Omental fat pad (tissue), 4 donors: ENCODE measurements at places on chromosomes 13 and 19.
A peak's percentile ranks its signal among the peaks of the same experiment; 100 is the strongest.

- DNase-seq, result no peak
These were observed 7.3 kb upstream of the PLIN4 start for GRCh38 chr19:4525563-4526002.

- DNase-seq, result no peak
These were observed 26.2 kb upstream of the WDFY2 start for GRCh38 chr13:51557875-51558612.

DNA sequence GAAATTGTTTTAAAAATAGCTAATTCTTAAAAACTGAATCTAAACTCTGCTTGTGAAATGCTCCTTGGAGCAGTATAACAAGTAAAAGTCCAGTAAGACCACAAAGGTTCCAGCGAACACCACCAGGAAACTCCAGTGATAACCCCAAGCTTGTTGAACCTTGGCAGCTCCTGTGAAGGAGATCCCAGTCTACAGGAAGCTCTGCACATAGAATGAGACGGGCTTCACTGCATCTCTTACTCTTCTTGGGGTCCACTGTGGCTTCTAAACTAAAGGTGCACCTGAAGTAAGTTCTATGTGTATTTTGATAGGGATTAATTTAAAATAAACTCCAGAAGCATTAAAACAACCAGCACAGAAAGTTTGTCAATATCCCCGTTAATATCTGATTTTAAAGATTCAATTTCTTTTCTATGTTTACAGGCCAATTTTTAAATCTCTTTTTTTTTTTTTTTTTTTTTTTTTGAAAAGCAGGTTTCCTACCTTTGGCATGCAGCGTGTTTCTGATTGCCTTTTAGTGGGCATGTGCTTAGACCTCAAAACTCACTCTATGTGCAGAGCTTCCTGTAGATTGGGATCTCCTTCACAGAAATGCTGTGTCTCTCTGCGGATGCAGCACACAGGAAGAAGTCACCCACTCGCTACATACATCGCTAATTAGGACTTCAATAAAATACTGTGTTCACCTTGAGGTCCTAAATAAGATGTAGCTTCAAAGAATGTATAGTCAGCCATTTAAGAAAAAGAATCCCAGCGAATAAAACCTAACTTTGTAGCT lies 508.5 kb downstream of the KLF12 start:
- DNase-seq, result no peak

- DNase-seq, result no peak
These were observed 1531.7 kb upstream of the SPRY2 start for GRCh38 chr13:81872581-81872980.

- no peak for DNase-seq
These were observed 68.7 kb downstream of the ZAR1L start for GRCh38 chr13:32246468-32246867.

DNA sequence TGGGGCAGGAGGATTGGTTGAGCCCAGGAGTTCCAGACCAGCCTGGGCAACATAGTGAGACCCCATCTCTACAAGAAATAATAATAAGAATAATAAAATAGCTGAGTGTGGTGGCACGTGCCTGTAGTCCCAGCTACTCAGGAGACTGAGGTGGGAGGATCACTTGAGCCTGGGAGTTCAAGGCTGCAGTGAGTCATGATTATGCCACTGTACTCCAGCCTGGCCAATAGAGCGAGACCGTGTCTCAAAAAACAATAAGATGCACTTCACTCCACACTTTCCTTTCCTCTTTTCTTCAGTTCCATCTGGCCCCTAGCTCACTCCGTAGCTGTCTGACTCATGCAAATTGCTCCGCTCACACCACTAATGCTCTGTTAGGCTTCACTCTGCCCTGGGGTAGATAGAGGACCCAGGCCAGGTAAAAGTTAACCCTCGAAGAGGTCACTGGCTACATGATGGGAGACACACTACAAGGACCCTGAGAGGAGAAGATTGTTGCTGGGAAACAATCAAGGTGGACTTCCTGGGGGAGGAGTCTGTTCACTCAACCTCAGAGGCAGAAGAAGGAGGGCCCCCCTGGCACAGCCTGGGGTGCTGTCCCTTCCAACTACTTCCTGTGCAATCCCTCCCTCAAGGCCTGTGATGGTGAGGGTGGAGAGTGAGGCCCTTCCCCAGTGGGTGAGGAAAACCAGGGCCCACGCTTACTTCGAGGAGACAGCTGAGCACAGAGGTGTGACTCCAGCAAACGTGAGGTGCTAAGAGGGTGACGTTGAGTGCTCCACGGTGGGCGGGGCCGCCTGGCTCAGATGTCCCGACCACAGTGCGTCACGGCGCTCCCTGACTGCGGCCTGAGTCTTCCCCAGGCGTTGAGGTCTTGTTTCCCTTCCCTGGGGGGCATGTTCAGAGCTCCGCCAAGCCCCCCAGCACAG lies 8.8 kb upstream of the TNFSF9 start:
- DNase-seq, result no peak

DNA sequence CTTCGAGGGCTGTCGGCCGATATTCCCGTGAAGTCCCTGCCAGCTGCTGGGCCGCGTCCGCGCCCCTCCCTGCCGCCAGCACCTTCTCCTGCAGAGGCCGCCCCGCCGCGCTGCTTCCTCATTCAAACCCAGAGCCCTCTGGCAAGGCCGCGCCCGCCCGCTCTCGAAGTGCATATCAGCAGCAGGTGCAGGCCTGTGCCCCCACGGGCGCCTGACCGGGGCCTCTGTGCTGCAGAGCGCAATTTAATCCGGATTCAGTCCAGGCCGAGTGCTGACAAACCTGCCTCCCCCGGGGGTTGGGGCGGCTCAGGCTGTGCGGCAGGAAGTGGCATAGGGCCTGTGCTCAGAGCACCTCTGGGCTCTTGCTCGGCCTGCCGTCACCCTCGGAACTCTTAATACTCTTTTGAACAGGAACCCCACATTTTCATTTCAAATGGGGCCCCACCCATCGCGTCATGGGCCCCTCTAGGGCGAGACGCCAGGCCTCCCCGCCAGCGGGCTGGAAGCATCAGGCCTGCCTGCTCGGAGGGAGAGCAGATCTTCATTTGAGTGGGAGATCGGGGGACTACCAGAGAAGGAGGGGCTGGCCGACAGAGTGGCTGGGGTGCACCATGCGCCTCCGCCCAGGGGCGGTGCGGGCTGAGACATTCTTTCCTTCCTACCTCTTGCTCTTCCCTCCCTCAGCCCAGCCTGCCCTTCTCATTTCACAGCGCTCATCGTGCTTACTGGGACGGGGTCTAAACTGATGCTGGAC lies 125.7 kb downstream of the TNFRSF19 start:
- no peak for DNase-seq

DNA sequence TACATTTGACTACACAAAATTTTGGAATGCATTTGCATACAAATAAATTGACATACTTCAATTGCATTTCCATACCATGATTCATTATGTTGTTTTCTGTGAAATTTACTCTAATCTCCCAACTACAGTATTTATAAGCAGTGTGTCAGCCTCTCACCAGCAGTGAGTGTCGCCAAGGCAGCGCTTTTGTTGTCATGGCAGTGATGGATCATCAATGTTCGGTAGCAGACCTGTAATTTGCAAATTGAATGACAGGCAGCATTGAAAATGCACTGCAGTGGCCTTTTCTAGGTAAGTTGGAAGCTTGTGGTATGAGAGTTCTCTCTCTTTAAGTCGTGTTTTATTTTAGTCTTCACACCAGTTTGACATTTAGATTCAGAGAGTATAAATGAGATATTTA lies 534.1 kb downstream of the PCDH17 start:
- no peak for DNase-seq

DNA sequence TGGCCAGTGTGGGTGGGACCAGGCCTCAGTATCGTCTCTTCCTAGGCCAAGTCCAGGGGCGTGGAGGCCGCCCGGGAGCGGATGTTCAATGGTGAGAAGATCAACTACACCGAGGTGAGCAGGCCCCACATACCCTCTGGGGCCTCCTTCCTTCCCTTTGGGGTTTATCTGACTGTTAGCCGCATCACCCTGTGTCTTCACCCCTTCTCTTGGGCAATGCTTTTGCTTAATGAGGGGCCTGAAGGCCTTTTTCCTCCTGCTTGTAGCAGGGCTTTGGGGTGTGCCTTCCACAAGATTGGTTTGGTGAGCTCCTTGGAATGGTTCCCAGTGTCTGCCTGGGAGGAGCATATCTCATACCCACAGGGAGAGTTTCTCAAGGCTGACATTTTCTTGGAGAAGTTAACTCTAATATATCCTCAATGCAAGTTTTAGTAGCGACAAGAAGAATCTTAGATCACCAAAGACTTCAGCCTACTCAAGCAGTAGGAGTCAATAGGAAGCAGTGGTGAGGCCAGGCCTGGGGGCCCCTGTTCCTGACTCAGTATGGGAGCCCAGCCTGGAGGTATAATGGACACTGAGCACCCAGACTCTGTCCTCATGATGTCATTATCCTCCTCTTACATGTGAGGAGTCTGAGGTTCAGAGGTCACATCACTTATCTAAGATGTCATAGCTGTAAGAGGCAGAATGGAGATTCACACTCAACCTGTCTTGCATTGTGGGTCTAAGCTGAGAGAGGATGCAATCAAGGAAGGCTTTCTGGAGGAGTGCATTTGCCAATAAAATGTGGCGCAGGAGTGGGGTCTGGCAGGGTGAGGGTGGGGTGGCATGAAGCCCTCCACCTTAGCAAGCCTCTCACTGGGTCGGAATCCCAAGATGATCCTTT lies 2.0 kb downstream of the GPI start:
- no peak for DNase-seq

DNA sequence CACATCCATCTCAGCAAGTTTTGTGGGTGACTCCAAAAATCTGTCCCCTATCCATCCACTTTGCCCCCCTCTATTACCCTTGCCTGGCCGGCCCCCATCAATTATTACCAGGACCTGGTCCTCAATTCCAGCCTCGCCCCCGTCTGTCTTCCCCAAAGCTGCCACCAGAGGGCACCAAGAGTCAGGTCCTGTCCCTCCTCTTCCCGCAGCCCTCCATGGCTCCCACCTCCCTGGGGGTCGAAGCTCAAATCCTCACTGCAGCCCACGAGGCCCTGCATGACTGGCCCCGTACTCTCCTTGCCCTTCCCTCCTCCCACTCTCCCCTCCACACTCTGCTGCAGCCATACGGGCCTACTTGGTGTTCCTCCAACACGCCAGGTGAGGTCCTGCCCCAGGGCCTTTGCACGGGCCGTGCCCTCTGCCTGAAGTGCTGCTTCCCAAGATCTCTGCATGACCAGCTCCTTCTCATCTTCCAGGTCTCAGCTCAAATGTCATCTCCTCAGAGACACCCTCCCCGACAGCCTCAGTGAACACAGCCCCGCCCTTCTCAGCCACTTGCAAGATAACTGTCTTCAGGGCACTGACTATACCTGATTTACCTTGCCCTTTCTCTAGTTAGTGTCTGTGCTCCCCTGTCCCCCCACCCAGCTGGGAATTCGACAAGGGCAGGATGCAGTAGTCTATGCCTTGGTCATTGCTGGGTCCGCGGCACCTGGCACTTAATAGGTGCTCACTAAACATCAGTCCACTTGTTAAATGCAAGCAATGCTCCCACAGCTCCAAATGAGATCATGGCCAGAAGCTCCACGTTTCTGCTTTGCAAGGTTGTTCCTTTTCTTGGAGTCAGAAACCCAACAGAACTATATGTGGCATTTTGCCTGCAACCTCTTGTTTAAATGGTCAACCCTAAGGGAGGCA lies 16.8 kb upstream of the SEMA6B start:
- peak; percentile 82 for DNase-seq

GRCh38 chr13:57675526-57675925 lies 44.0 kb downstream of the PCDH17 start:
- no peak for DNase-seq

- no peak for DNase-seq
These were observed 5.0 kb downstream of the JAK3 start for GRCh38 chr19:17842663-17843291.

DNA sequence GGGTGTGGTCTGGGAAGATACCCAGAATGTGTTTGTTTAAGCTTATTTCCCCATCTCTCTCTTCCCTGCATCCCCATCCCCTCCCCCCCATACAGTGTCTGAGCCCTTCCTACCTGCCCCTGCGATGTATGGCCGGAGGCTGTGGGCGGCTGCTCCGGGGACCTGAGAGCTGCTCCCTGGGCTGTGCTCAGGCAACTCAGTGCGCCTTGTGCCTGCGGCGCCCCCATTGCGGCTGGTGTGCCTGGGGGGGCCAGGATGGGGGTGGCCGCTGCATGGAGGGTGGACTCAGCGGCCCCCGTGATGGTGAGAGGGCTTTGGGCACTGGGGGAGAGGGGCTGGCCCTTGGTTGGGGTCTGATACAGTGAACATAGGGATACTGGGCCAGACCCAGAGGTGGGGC lies 21.7 kb downstream of the CNFN start:
- DNase-seq, result no peak

GRCh38 chr19:14494910-14495671 lies 836 bp downstream of the GIPC1 start:
- no peak for DNase-seq

GRCh38 chr13:50909605-50910484 lies at the start of gene RNASEH2B:
Gene RNASEH2B (plus strand): TSS chr13:50909791. CDS start chr13:50910077, 286 bp downstream.
- no peak for DNase-seq

- no peak for DNase-seq
These were observed 95.7 kb downstream of the GPR12 start for GRCh38 chr13:26664876-26665275.

DNA sequence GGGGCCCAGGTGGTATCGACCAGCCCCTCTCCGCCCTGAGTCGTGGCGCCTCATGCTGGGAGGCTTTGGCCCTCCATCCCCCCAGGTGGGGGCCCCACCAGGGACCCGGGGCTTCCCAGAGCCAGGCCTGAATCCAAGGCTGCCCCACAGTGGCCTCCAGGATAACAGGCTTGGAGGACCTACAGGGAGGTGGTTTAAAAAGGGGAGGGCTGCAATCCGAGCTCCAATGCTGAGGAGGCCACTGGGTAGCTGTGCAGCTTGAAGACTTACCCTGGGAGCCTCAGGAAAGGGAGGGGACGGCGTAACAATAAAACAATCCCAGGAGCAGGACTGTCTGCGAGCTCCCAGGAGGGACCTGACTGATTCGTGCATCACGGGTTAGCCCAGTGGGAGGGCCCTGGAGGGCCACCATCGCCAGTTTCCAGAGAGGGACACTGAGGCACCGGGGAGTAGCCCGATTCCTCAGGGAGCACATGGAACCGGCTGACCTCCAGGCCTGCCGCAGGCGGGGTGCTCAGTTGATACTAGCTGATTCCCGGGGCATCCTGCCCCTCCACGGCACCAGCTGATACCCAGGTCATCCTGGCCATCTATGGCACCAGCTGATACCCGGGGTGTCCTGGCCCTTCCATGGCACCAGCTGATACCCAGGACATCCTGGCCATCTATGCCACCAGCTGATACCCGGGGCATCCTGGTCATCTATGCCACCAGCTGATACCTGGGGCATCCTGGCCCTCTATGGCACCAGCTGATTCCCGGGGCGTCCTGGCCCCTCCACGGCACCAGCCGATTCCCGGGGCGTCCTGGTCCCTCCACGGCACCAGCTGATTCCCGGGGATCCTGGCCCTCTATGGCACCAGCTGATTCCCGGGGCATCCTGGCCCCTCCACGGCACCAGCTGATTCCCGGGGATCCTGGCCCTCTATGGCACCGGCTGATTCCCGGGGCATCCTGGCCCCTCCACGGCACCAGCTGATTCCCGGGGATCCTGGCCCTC lies 3.7 kb upstream of the C2CD4C start:
- DNase-seq, result no peak

- no peak for DNase-seq
These were observed 20.9 kb downstream of the IER2 start for GRCh38 chr19:13171146-13171545.

- DNase-seq, result no peak
These were observed 133.3 kb downstream of the HS6ST3 start for GRCh38 chr13:96223231-96223630.
